MG63 (cell line): ENCODE measurements at places on chromosomes 3 and 15. TPM values are rescaled to one million over a fixed set of nuclear protein-coding genes. Genes with fewer than 3 reads are reported as not detected.

The CNTN6 gene
- total RNA-seq, result not detected in 2 replicates

The BOC gene
- total RNA-seq, result 1.4 and 3.9 TPM in 2 replicates

The SH2D7 gene
- not detected in 2 replicates for total RNA-seq

The PEX5L gene
- not detected in 2 replicates for total RNA-seq

The C3orf22 gene
- not detected in 2 replicates for total RNA-seq

The KLHL40 gene
- total RNA-seq, result not detected in 2 replicates

The RASGRF1 gene
- total RNA-seq, result not detected in 2 replicates

The IQCF5 gene
- total RNA-seq, result not detected in 2 replicates

The GASK1A gene
- total RNA-seq, result 0.15 TPM in 1 of 2 replicates, not detected in the other

The IGDCC3 gene
- not detected in 2 replicates for total RNA-seq

GRCh38 chr3:19559724-19560442 lies 374.1 kb downstream of the EFHB start:
- no peak for DNase-seq

GRCh38 chr15:65132878-65133547 lies 595 bp downstream of the PDCD7 start:
- peak; percentile 50 for DNase-seq

DNA sequence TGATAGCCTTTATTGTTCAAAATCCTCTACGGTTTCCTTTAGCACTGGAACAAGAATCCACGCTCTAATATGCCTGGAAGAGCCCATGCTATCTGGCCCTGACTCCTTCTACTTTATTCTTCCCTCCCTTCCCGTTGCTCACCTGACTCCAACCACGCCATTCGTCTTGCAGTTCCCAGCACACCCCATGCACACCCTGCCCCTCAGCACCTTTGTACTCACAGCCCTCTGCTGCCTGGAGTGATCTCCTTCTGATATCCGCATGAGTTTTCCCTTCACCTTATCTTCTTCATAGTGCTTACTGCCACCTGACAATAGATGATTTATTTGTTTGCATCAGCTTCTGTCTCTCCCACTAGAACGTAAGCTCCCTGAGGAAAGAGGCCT lies 16.6 kb upstream of the BCL2A1 start:
- no peak for DNase-seq

GRCh38 chr3:168024537-168024941 lies 71.2 kb downstream of the GOLIM4 start:
- DNase-seq, result peak; percentile 14

DNA sequence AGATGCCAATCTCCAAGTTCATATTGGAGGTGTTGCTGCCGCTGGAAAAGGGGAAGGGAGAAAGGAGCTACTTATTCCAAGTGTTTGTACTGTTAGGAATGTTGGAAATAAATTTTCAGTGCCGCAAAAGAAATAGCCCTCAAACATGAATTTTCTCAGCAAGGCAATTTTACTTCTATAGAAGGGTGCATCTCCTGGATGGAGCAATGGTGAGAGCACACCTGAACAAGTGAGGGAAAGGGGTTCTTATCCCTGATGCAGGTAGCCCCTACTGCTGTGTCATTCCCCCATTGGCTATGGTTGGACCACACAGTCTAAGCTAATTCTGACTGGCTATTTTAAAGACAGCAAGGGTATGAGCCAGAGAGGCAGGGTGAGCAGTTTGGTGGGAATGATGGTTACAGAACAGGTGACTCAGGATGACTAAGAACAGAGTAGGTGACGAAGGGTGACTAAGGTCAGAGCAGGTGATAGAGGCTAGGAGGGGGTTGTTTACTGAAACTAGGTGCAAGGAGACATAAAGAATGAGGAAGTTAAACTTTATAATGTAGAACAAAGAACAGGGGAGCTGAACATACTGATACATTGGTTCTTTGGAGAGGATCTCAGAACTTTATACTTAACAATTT lies 503.5 kb downstream of the EDEM1 start:
- no peak for DNase-seq

DNA sequence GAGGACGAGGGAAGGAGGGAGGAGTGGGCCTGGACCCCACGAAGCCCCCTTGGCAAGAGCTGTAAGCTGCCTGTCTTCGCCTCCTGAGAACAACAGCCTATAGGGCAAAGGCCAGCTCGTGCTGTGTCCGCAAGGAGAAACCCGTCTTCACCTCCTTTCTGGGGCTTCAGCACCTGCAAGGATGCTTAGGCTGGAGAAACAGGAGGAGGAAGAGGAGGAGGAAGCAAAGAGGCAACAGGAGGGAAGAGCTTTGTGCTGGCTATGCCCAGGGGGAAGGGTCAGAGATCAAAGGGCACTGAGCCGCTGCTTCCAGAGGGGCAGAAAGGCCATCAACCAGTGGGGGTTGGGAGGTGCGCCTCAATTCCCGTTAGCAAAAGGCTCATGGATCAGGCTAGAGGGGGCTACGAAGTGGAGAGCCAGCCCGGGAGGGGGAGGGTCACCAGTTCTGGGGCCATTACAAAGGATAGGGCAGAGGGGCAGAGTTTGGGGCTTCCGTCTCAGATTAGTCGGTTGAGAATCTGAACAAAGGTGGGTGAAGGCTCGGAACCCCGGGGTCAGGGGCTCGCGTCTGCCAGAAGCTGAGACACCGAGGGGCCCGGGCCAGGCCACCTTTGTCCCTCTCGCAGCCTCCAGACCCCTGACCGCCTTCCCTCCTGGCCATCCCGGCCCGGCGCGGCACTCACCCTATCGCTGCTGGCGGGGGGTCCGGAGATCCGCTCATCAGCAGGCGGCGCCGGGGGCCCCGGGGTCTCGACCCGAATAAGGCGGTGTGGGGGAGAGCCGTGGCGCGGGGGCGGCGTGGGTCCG lies 792 bp downstream of the SHF start:
- DNase-seq, result no peak

DNA sequence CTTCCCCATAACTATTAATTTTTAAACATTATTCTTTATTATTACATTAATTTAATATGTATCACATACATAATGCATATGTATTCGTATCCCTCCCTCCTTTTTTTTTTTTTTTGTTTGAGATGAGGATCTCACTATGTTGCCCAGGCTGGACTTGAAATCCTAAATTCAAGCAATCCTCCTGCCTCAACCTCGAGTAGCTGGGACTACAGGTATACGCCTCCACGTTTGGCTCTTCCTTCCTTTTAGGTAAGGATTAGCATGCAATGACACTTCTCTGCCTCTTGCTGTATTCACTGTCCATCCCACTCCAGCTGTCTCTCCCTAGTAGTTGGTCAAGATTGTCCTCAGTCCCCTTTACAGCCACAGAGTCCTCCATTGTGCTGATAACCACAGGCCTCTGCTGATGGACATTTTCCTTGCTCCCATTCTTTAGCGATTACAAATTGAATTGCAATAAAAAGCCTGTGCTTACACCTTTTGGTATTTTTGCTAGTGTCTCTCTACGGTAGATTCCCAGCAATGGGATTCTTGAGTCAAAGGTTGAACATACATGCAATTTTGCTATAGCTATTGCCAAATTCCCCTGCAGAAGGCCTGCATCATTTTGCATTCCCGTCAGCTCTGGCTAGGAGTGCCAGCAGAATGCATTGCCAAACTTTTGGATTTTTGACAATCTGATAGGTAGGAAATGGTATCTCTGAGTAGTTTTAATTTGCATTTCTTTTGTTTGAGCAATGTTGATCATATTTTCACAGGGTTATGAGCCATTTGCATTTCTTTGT lies 156.6 kb downstream of the SMAD6 start:
- DNase-seq, result no peak

DNA sequence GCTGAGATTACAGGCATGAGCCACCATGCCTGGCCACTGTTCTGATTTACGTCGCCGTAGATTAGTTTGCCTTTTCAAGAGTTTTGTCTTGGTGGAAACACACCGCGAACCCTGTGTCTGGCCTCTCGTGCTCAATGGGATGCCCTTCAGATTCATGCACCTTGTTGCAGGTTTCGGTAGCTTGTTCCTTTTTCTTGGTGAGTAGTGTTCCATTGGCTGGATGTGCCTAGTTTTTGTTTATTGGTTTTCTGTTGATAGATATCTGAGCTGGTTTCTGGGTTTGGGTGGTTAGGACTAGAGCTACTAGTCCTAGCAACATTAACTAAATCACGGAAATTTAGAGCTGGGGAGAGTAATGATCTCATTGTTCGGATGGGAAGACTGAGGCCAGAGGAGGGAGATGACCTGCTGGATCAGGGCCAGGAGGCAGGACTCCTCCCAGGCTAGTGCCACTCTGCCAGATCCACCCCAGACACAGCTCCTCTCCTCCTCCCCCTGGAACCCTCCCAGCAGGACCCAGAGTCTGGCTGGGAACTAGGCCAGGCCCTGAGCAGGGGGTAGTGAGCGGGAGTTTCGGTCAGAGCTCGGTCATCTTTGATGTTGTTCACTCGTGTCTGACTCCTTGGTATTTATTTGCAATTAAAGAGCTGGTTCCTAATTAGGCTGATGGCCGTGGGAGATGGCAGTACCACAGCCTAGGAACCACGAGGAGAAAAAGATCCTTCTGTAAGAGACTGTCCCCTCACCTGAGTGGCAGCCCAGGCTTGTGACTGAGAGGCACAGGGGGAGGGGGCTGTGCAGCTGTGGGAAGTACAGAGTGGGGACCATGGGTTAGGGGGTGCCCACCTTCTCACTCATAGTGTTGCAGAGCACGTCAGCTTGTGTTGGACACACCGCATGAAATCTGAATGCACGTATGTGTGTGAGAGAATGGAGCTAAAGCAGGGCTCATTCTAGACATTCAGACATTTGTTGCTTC lies 73.4 kb downstream of the SMAD6 start:
- DNase-seq, result peak; percentile 89

DNA sequence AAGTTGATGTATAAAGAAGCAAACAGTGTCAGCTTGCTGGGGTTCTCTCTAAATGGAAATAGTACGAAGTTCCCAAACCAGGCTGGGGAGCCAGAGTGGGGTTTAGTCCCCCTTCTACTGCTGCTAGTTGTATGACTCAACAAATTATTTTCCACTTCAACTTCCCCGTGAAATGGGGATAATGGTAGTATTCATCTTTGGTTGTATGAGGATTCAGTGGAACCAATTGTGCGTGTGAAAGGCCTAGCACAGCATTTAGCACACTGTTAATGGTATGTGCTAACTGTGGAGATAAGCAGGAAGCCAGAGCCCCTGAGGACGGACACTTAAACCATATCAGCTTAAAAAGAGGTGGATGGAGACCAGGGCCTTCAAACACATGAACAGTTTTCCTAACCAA lies 4.2 kb downstream of the SORD start:
- no peak for DNase-seq

GRCh38 chr3:168034152-168034928 lies 61.4 kb downstream of the GOLIM4 start:
- peak; percentile 61 for DNase-seq

GRCh38 chr3:138492980-138493675 lies 58.7 kb downstream of the ESYT3 start:
- no peak for DNase-seq

- no peak for DNase-seq
Observed at GRCh38 chr3:53416530-53416929, 69.2 kb upstream of the DCP1A start.

DNA sequence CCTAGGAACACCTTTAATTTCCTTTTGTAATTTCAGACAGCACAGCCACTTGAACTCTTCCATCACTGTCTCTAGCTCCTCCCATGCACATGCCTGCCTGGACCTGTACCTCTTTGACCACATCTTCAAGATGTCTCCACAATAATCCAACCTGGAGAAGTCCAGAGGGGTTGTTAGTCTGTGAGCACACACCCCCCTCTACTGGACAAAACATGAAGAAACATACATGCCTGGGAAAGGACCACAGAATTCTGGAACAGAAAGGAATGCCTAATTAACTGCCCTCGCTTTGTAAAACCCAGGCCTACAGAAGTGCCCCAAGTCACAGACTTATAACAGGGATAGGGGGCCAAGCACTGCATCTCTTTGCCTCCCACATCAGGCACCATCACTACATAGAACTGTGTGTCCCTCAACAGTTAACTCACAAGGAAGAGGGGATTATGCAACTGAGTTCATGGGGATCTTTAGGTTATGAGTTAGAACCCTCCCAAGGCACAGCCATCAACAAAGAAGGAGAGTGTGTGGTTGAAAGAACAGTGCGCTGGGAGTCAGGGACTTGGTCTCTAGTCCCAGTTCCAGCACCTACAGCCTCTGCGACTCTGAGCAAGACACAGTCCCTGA lies 61.7 kb downstream of the FMN1 start:
- DNase-seq, result peak; percentile 25

- no peak for DNase-seq
Observed at GRCh38 chr3:112973325-112974177, 1.4 kb downstream of the CD200R1 start.

GRCh38 chr15:74307827-74308811 lies 59.3 kb downstream of the CYP11A1 start:
- DNase-seq, result peak; percentile 59

GRCh38 chr15:51602484-51602883 lies 20.1 kb downstream of the DMXL2 start:
- no peak for DNase-seq

GRCh38 chr3:45951946-45952345 lies 8.7 kb downstream of the CXCR6 start:
- DNase-seq, result no peak

- DNase-seq, result no peak
Observed at GRCh38 chr15:101463270-101463669, 26.2 kb downstream of the PCSK6 start.

DNA sequence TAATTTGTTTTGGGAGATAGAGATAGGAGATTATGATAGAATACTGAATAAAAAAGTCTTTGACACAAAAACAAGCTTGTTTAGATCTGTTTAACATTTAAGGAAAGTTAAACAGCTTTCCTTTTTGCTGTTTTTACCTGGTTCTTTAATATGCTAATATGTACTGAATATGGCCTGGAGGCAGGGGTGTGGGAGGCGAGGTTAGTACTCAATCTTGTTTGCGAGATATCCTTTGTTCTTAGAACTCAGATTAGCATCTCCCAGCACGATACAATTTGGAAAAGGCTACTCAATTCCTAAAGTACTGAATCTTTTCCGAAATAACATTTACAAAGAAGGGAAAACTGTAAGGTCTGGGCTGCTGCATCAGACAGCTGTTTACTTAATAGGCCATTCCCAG lies 40.8 kb upstream of the ST3GAL6 start:
- DNase-seq, result no peak

DNA sequence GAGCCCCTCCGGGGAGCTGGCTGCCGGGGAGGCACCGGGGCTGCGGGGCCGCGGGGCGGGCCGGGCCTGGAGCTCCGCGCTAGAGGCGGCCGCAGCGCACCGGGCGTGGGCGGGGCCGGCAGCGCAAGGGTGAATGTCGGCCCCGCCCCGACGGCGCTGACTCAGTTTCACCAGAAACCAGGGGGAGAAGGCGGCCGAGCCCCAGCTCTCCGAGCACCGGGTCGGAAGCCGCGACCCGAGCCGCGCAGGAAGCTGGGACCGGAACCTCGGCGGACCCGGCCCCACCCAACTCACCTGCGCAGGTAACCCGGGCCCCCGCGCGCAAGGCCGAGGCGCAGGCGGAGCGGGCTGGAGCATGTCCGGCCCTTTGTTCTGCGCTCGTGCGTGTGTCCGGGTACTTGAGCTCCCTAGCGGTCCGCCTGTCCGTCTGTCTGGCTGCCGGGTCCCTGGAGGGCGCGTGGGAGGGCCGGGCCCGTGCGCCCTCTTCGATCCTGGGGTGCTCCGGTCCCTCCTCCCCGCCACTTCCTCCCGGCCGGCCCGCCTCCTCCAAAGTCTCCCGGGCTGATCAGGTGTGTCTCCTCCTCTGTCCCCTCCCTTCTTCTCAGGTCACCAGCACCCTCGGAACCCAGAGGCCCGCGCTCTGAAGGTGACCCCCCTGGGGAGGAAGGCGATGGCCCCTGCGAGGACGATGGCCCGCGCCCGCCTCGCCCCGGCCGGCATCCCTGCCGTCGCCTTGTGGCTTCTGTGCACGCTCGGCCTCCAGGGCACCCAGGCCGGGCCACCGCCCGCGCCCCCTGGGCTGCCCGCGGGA lies at the start of gene SPINT1:
TSS of gene SPINT1 (plus strand) at position 164 of the 811 bp plus-strand sequence. CDS start at position 671, 507 bp downstream.
- no peak for DNase-seq

- DNase-seq, result no peak
Observed at GRCh38 chr3:7607676-7608075, 746.8 kb downstream of the GRM7 start.
